ENCODE measurements at places on chromosomes 4 and X.

DNA sequence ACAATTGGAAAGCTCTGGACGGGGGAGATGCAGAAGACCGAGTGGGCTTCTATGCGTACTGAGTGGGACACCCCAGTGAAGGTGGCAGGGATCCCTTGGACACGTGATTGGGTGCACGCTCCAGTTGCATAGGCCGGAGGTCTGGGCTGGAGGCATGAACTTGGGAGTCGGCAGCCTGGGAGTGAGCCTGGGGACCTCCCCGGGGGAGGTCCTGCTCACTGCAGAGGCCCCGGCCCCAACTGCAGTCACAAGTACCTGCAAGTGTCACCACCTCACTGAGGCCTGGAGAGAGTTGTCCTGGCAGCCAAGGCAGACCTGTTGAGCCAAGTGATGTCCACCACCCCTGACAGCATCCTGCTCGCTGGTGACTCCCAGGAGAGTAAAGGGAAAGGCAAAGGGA lies 49.3 kb upstream of the HMX1 start:
- DNase-seq = no peak

DNA sequence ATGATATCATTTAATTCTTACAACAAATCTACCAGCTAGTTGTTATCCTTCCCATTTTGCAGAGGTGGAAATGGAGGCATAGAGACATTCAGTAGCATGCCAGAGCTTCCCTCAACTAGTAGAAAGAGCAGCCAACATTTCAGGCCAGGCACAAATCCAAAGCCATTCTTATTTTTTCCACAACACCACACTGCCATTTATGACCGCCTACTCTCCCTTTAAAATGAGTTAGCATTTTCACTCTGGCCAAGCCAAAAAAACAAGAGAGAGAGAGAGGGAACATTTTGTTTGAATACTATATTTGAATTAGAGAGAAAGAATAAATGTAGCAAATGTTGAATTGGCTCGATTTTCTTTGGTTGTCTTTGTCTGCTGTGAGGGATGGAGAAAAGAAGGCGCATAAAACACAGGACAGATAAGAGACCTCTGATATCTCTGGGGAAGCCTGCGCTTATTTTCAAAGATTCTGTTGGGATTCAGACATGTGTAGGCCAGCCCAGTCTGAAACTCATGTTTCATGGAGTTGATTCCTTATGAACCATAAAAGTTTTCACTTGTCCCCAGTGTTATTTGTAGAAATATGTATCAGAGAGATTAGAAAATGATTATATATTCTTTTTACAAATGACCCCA lies 265.7 kb downstream of the RAB28 start:
- no peak for DNase-seq

DNA sequence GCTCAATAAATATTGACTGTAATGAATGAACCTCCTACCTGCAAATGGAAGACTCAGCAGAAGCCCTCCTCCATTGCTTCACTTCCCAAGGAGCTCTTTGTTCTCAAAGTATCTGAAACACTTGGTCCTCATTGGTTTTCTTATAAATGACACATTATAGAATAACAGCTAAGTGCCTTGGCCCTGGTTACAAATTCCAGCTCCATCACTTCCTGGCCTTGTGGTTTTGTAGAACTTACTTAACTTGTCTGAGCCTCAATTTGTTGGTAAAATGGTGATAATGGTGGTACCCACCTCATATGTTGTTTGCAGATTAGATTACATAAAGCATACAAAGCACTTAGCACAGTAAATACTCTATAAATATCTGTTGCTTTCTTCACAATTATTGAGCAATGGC lies 25.2 kb upstream of the SMIM20 start:
- DNase-seq = no peak

DNA sequence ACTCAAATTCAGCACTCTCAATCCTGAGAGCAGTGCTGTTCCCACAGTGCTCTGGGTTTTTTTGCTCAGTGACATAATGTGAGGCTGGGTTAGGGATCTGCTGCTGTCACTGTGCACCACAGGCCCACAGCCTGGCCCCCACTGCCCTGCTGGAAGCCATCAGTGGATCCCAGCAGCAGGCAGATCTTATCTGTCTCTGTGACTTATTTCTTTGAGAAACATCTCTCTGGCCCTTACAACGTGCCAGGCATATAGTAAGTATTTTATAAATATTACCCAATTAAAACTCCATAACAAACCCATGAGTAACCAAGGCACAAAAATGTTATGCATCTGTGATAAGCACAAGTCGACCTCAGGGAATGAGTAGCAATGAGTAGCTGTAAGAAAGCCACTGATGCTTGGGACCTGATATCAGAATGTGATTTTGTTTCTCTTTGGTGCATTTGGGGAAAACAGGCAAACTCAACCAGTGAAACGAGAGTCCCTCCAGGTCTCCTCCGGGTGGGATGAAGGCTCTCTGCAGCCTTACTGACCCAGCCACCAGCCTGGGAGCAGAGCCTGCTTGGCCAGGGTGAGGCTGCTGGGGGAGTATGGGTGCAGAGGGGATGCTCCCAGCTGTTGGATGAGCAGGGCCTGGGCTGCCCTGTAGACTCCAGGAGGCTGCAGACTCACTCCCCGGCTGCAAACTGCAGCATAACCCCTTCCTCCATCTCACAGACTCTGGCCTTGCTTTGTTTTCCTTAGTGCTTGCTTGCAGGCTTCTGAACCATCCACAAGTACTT lies 172.7 kb upstream of the LNX1 start:
- DNase-seq = no peak

DNA sequence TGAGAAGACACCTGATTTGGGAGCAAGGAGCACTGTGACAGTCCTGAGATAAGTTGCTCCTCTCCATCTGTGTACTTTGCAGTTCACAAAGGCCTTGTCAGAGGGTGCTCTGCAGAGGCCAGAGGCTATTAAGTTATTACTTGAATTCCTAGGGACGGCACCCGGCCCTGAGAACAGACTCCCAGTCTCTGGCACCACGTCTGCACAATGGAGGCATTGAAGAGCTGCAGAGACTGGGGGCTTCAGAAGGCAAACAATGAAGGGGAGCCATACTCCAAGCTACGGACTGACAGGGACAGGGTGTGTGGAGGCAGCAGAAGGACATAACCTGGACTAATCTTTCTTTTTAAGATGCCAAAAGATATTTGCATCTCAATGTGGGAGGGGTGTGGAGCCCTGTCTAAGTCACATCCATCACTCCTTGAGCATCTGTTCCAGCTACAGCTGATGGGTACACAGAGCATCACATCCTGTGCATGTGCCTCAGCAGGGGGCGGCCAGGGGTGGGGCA lies 11.5 kb downstream of the RASGEF1B start:
- DNase-seq = no peak

DNA sequence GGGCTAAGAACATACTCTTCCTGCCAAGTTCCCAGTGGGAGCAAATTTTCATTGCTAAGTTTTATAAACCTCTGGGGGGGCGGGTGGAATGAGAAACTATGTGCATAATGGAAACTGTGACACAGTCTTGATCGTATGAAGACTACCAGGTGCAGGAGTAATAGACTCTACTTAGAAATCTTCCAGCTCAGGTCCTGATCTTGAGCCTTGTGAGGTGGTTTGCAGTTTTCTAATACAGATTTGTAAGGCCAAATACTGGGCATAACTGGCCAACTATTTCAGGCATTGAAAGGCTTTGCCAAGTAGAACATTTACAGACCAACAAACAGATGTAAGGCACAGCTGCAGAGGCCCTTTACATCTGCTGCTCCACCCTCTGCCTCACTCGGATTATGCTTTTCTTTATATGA lies 89.7 kb upstream of the CBR4 start:
- DNase-seq = no peak

DNA sequence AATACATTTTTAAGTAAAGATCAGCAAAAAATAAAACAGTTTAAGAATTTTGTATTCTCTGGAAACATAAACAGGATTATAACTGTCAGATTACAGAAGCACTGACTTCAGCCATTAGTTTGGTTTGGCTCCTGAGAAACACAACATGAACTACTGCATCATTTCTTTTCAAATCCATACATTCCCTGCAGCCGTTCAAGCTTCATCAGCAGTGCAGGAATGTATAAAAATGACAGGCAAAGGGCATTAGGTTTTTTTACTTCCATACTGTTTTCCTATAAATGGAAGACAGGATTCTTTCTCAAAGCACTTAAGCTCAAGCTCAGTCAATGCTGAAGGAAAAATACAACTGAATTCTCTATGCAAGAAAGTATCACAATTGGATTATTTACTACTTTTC lies 4.2 kb upstream of the MAB21L2 start:
- DNase-seq = no peak

DNA sequence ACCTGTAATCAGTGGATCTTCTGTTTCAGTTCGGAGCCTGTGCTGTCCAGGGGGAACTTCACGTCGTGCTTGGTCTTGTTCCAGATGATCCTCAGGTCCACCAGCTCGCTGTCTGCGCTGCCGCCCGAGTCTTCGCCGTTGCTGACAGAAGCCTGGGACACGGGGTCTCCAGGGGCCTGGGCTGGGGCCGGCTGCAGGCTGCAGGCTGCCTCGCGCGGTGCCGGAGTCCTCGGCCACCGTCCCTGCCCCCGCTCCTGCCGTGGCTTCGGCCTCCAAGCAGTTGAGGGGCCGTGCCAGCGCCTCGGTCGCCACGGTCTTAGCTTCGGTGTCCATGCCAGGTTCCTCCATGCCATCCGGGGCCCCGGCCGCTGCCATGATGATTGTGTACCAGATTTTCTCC lies 37.3 kb upstream of the CCNI start:
- DNase-seq = no peak

- DNase-seq = no peak
Observed at GRCh38 chr4:125323654-125324053, 8.9 kb downstream of the FAT4 start.

DNA sequence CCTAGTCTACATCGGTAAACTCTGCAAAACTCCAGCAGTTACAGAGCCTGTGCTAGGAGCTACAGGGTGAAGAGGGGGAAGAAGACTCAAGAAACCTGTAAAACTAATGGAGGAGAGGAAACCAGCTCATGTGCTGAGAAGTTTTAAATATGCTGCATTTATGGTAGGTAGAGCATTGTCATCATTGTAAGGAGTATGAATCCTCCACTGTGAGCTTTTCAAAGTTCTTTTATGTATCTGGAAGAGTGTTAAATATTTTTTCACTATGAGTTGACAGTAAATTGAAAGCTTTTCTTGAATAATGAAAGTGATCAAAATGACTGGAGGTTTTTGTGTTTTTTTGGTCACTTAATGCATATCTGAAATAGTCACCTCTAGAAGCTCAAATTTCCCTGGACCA lies 46.2 kb downstream of the SEPTIN11 start:
- DNase-seq = no peak

GRCh38 chr4:89111833-89112563 lies 665 bp downstream of the TIGD2 start:
- no peak for DNase-seq

DNA sequence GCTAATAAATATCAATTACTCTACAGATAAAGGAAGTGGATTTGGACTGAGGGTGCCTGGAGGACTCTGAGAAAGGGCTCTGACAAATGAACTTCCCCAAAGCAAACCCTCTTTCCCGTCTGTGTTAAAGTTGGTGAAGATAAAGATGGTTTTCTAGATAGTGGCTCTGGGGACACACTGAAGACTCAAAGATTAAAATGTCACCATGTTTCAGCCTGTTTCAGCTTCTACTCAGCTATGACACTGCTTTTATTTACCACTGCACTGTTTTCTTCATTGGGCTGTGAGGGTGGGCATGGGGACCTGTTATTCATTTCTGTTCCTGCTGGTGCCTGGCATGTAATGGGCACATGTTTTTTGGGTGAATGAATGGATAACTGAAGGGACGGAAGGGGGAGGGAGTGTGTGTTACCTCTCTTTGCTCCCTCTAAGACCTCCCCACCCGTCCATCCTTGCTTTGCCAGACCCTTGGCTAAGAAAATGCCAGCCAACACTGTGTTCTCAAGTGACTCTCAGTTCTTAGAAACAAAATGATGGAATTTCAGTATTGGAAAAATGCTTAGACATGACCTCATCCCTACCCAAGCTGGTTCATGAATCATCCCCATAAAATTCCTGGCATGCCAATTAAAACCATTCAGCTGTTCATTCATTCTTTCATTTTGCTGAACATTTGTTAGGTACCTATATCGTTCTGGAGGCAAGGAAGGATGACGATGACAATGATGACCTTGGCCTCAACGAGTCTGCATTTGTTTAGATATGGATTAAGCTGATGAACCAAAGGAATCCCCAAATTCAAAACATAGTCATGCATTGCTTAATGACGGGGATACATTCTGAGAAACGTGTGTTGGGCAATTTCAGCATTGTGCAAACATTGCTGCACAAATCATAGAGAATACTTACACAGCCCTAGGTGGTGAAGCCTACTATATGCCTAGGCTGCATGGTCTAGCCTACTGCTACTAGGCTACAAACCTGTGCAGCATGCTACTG lies 13.4 kb upstream of the STK32B start:
- DNase-seq = no peak

GRCh38 chr4:150997141-150997540 lies 17.9 kb downstream of the LRBA start:
- DNase-seq = no peak

DNA sequence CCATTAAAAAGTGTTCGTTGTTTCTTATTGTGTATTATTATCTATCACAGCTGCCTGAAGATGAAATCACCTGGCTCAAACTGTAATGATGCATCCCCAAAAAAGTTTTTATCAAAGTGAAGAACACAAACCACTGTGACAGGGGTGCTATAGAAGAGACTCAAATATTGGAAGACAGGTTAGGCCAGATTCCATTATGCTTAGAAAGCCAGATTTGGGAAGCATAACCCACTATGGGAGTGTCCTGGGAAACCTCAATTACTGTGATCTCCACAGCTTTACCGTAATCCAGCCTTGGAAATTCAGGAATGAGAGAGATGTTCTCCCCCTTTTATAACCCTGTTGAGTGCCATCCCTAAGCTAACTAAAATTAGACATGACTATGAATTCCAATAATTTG lies 114.2 kb downstream of the NWD2 start:
- DNase-seq = no peak

- no peak for DNase-seq
Observed at GRCh38 chr4:123599920-123600810, 203.6 kb downstream of the SPRY1 start.

DNA sequence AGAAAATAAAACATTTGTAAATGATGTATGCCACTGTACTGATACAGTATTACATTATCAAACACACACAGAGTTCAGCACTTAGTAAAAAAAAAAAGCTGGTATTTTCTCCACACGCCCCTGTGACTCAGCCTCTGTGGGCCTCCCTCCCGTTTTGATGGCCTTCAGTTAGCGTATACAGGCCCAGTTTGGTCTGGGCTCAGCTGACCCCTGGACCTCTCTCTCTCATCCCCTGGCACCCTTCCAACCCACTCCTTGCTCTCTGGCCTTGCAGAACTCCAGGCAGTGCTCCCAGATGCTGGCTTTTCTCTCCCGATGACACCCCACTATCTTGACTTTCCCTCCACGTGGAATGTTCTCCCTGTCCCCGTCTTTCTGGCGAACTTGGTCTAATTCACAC lies 89.0 kb upstream of the LIMCH1 start:
- no peak for DNase-seq

- DNase-seq = no peak
Observed at GRCh38 chr4:118389721-118390120, 36.9 kb upstream of the PRSS12 start.

DNA sequence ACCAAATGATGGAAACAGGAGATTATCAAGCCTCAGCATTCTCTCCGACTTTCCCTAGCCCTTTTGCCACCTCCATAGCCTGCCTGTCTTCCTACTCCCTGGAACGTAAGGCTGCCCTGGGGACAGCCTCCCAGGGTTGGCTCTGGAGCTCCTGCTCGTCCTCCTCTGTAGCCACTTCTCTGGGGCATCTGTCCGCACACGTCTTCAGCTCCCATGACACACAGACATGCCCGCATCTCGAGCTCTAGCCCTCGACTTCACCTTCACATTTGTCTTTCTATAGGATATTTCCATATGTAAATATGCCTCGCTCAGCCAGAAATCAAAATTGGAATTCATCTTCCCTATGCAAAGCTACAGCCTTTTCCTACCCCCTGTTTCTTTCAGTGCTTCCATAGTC lies 67.7 kb downstream of the TSC22D3 start:
- DNase-seq = no peak

Measured in activated T-cell treated with anti-CD3 and anti-CD28 coated beads for 48 hours (primary cell).